NCI-H2171 (cell line): ENCODE measurements at places on chromosomes 1 and 21.

DNA sequence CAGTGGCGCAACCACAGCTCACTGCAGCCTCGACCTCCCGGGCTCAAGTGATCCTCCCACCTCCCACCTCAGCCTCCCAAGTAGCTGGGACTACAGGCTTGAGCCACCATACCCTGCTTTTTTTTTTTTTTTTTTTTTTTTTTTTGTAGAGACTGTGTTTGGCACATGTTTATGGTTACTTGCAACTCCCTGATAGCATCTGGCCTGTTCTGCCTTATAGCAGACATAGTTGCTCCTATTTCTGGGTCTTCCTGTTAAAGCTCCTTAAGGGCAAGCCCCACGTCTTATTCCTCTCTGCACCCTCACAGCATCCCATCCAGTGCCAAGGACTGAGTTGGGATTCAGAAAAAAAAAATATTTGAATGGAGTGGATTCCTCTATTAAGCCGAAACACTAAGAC is 17.1 kb upstream of the CNR2 start:
- DNase-seq: peak; percentile 4

- DNase-seq: no peak
Measured at GRCh38 chr1:66368261-66368660, 165.7 kb upstream of the SGIP1 start.

DNA sequence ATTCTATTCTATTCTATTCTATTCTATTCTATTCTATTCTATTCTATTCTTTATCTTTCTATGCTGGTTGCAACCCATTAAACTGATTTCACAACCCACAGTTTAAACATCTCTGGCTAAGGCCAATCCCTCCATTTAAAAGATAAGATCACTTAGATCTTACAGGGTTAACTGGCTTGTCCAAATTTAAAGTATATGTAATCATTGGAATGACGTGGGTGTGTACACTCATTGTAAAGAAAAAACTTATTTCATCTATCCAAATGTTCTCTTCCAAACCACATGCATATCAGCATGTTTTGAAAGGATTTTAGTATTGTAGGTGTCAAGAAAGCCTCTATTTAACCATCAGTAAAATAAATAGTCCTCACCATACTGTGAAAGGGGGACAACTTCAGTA is 299.6 kb upstream of the RUNX1 start:
- no peak for DNase-seq

DNA sequence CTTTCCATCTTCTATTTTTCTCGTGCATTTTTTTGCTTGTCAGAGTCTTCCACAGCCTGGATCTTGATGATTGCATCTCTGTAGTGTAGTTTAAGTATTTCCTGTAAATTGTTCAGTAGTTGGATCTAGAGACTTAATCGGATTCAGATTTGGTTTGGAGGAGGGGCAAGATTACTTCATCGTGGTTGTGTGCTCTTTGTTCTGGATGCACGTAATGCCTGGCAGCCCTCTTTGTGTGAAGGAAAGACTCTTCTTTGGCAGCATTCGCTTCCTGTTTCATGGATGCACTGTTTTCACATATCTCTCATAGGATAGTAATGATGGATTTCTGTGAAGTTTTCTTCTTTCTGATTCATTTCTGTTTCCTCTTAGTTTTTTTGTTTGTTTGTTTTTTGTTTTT is 14.2 kb downstream of the SEMA4A start:
- DNase-seq: no peak

DNA sequence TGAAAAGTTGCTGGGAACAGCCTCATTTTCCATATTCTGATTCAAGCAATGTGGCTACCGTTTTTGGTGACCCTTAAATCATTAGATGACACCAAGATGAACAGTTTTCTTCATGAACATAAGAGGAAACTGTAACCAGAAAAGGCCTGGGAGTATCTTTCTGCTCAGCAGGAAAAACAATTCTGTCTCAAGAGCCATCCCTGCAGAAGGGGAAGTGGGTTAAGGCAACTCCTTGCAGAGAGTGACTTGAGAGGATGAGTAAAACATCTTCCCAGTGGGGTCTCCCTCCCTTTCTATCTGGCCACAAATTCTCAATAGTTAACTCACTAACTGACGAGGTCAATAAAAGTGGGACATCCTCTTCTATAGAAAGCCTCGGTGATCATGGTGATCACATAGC is 187.6 kb upstream of the NRIP1 start:
- DNase-seq: no peak

DNA sequence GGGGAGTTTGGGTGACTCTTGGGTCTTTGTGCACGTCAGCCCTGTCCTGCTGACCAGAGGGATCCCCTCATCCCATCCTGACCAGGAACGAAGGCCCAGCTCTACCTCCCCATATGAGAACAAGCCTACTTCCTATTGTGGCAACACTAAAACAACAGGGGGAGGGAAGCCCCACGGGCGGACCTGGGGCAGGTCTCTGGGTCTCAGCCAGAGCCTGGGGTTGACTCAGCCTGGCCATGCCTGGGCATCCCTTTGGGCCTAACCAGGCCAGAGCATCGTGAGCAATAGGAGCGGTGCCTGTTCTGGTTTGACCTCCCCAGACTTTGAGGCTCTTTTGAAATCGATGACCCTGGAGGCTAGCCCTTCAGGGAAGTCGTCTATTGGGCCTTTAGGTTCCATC is 16.8 kb downstream of the RPS6KA1 start:
- no peak for DNase-seq

- DNase-seq: no peak
Measured at GRCh38 chr1:4172644-4173599, 272.9 kb upstream of the C1orf174 start.

GRCh38 chr21:27143476-27143875 is 176.6 kb upstream of the ADAMTS5 start:
- no peak for DNase-seq

GRCh38 chr1:205279986-205280385 is 41.6 kb downstream of the NUAK2 start:
- DNase-seq: no peak

- DNase-seq: no peak
Measured at GRCh38 chr1:1895456-1896336, 4.8 kb upstream of the GNB1 start.

DNA sequence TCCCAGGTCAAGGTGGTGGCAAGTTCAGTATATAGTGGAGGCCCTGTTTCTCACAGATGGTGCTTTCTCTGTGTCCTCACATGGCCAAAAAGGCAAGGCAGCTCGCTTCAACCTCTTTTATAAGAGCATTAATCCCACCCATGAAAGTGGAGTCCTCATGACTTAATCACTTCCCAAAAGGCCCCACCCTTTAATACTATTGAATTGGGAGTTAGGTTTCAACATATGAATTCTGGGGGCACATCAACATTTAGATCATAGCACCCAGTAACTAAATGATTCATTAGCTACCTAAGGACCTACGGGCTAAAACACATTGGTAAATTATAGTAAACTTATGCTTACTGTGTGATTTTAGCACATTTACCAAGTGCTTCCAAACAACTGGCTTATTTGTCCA is 317.9 kb downstream of the LTN1 start:
- no peak for DNase-seq

GRCh38 chr1:183877053-183877720 is 72.3 kb downstream of the RGL1 start:
- DNase-seq: no peak

- no peak for DNase-seq
Measured at GRCh38 chr1:207970329-207971233, 59.7 kb upstream of the CD34 start.

DNA sequence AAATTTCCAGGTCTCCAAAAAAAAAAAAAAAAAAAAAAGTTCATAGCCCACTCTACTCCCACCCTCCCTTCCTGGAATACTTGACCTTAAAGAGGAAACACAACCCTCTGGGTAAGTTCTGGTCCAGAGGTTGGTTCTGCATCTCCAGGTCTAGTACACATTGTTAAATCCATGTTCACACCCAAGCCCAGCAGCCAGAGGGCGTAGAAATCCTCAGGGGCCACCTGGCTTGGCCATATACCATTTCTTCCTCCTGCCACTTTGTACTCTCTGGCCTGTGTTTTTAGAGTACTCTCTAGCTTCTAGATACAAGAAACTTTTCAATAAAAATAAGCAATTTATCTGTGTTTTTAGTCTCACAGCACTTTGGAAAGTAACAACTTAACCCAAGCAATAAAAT is 89.3 kb downstream of the PHTF1 start:
- no peak for DNase-seq

DNA sequence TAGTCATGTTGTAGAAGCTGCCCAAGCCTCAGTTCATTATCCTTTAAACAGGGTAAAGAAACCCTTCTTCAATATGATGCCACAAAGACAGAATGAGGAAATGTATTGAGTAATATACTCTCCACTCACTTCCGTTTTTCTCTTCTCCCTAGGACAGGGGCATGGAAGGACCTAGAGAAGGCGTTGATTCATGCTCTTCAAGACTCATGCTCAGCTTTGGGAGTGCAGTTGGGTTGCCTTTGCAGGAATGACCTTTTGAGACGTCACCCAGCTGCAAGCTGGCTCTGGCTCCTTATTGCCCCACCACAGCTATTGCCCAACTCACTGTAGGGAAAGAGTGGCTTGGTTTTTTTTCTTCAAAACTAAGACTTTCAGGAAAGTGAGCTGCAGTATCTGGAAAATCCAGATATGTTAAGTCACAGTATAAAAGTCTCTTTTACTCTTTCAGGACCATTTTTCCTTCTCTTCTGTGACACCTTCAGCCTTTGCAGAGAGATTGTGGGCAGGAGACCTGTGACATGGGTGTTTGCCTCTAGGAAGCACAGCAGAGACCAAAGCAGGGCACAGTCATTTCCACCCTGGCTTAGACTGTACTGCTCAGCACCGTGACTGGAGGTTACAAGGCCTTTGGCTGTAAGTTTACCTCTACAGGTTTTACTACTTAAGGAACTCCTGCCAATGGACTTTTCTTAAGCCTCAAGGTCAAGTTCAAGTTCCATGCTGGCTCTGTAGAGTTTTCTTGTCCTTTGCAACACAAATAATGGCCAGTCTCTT is 39.5 kb downstream of the XCL2 start:
- DNase-seq: no peak

- no peak for DNase-seq
Measured at GRCh38 chr1:51422367-51423072, 92.2 kb upstream of the TTC39A start.

DNA sequence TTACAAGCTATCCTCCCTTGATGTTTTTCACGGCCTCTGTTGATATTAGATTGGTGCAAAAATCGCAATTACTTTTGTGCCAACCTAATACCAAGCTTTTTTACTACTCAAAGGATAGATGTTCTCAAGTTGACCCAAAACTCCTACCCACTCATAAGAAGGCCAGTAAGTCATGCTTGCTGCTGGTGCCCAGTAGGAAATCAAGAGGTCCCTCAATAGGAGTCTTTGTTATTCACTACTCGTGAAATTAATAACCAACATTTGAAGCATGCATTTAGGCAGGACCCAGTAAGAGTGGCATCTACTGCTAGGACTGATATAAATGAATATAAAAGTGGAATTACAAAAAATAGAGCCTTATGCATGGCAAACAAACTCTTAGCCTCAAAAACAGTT is 52.6 kb downstream of the APP start:
- no peak for DNase-seq

GRCh38 chr1:153597206-153597605 is 15.7 kb downstream of the S100A16 start:
- DNase-seq: no peak

DNA sequence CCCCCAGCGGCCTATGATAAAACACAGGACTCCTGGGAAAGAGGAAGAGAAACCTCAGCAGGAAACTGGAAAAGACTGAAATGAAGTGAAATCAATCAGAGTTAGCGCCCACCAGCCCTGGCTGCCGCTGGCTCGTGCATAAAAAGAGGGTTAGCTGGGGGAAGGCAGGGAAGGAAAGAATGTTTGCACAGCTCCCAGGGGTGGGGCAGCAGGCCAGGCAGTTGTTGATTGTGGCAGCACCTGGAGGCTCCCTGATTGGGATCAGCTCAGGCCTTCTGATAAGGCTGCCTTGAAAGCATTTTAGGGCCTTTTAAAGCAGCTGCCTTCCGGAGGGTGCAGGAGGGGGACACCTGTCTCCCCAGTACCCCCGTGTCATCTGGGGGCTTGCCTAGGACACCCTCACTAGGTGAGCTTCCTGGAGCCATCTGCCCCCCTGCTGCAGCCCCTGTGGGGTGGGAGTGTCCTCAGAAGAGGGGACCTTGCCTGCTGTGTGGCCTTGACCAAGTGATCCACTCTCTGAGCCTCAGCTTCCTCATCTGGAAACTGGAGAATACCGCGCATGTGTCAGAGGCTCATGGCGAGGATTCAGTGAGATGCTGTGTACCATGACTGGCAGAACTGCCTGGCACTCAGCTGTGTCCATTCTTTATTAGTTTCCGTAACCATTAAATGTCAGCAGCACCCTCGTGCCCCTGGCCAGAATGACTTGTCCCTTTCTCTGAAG is 6.6 kb downstream of the EPHB2 start:
- DNase-seq: no peak

DNA sequence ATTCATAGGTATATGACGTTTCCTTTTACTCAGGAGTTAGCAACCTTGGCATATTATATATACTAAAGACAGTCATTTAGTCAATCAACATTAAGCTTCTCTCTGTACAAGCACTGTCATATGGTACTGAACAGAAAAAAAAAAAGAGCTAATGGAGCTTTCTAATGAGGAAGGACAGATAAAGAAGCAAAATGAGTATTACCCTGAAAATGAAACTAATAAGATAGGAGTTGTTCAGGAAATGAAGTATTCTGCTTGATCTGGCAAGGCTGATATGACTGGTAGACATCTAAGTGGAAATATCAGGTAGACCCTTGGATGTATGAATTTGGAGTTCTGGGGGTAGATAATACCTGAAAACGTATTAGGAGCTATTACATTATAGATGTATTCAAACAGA is 4.3 kb upstream of the IKBKE start:
- no peak for DNase-seq

- no peak for DNase-seq
Measured at GRCh38 chr1:53678046-53678445, 60.9 kb downstream of the GLIS1 start.

GRCh38 chr1:74395571-74395970 is 116.8 kb downstream of the LRRC53 start:
- DNase-seq: no peak

DNA sequence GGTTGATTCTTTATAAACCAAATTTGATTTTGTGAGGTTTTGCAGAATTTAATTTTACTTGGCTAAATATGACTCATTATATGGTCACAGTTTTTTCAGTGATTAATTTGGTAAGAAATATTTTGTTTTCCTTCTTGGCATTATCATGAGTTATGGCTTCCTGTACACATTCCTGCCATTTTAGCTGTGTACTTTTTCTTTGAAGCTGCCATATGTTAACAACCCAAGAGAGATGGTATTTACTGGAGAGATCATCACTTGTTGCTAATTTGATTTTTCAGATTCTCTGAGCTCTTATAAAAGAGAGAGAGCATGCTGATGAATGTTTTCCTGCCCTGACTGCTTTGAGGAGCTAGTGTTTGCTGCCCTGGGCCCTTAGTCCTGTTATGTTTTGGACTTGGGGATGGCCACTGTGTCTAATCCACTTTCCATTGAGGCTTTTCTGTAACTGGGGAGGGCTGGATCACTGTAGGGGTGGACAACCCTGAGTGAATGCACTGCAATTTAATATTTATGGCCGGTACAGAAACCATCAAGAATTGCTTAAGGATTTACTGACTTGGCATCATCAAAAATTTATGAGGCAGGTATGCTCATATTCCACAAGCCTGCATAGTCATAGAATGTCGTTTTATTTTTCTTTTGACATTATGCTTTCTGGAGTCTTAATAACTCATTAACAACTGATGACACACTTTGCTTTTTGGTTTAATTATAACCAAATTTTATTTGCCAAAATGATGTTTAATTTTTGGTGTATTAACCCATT is 200.9 kb downstream of the DISC1 start:
- no peak for DNase-seq
